ENCODE measurements at places on chromosomes 6 and 20.

DNA sequence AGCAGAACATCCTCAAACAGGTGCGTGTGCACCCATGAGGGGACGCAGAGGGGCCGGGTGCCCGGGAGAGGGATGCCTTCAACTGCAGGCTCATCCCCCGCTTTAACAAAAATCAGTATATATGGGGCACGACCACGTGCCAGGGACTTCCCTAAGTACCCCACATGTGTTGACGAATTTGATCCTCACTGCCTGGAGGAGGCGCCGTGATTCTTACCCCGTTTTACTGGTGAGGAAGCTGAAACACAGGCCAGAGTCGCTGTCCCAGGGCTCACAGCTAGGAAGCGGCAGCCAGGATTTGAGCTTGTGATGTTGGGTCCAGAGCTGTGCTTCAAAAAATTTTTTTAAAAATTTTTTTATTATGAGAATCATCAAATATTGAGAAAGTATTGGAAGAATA is 44.8 kb downstream of the ITPR3 start:
- DNase-seq, result no peak

GRCh38 chr20:19213946-19214490 is 1.6 kb downstream of the SLC24A3 start:
- no peak for DNase-seq

GRCh38 chr6:132132422-132132821 is 181.2 kb upstream of the CCN2 start:
- DNase-seq, result no peak

GRCh38 chr20:47427746-47428145 is 71.2 kb upstream of the ZMYND8 start:
- no peak for DNase-seq

- no peak for DNase-seq
Measured at GRCh38 chr20:9817654-9818053, 21.2 kb downstream of the PAK5 start.

- no peak for DNase-seq
Measured at GRCh38 chr6:21332660-21333059, 260.9 kb upstream of the SOX4 start.
